Lung (tissue), 17 donors: ENCODE measurements at places on chromosomes 2 and 18. TPM values are rescaled to one million over a fixed set of nuclear protein-coding genes. Genes with fewer than 3 reads are reported as not detected.

GRCh38 chr2:159034713-159035112, 66.3 kb downstream of the TANC1 start:
- DNase-seq: no peak

CNRIP1 gene
- polyA plus RNA-seq: 15.4 TPM

GRCh38 chr2:127092901-127093516, 13.9 kb downstream of the BIN1 start:
- DNase-seq: no peak

GRCh38 chr2:44103639-44104038, 65.0 kb upstream of the PPM1B start:
- no peak for DNase-seq

HNMT gene
- 62.2 TPM for polyA plus RNA-seq

GLS gene
- 62.7 TPM for polyA plus RNA-seq

RASGRP3 gene
- polyA plus RNA-seq: 6.3 TPM
